ENCODE measurements at places on chromosomes 4 and X. TPM values are rescaled to one million over a fixed set of nuclear protein-coding genes. Genes with fewer than 3 reads are reported as not detected.

Gene DCAF4L1
- total RNA-seq, result 0.07 TPM

- peaks cover 6% of the 10 kb centered on the region for H3K27me3 ChIP-seq
- no peak overlapping the region for H3K4me3 ChIP-seq
- no peak overlapping the region for H3K27ac ChIP-seq
- H3K36me3 ChIP-seq, result no peaks in the 10 kb centered on the region
- DNase-seq, result no peak
Measured at GRCh38 chr4:114393295-114394038, 205.1 kb upstream of the UGT8 start.

DNA sequence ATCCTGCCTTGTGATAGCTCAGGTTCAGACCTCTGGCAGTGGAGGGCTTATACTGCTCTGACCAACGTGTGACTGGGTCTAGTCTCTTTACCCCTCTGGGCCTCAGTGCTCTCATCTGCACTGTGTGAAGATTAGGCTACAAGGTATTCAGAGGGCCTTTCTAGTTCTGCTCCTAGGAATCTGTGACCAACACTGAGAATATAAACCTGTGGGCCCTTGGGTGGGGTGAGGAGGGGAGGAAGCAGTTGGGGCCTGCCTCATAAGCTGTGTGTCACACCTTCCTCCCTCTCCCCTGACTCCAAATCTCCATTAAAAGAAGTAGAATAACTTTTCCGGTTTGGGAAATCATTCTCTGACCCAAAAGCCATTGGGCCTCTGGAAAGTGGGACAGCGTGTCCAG lies 66.3 kb upstream of the MSN start:
- H3K36me3 ChIP-seq, result peaks cover 8% of the 10 kb centered on the region
- H3K27ac ChIP-seq, result peak overlapping the region; percentile 93
- H3K4me1 ChIP-seq, result peaks cover 68% of the 10 kb centered on the region
- DNase-seq, result no peak
- peak overlapping the region; percentile 30 for H3K4me3 ChIP-seq

DNA sequence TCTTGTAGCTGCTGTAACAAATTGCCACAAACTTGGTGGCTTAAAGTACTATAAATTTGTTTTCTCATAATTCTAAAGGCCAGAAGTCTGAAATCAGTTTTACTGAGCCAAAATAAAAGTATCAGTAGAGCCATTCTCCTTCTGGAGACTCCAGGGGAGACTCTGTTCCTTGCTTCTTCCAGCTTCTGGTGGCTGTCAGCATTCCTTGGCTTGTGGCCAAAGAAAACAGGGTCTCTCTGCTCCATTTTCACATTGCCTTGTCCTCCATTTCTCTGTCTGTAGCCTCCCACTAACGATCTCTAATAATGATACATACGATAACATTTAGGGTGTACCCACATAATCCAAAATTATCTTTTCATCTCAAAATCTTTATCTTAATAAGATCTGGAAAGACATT lies 200.4 kb downstream of the MAB21L2 start:
- DNase-seq, result no peak
- H3K4me3 ChIP-seq, result no peak overlapping the region
- no peaks in the 10 kb centered on the region for H3K4me1 ChIP-seq
- H3K27me3 ChIP-seq, result no peaks in the 10 kb centered on the region
- no peak overlapping the region for H3K27ac ChIP-seq
- H3K36me3 ChIP-seq, result peaks cover 6% of the 10 kb centered on the region

- no peak for DNase-seq
- H3K27me3 ChIP-seq, result peaks cover 13% of the 10 kb centered on the region
- H3K4me1 ChIP-seq, result peaks cover 17% of the 10 kb centered on the region
Measured at GRCh38 chrX:11757719-11758399, at the start of gene MSL3. Gene MSL3 (plus strand): TSS chrX:11758237. CDS start chrX:11758264, 27 bp downstream.

DNA sequence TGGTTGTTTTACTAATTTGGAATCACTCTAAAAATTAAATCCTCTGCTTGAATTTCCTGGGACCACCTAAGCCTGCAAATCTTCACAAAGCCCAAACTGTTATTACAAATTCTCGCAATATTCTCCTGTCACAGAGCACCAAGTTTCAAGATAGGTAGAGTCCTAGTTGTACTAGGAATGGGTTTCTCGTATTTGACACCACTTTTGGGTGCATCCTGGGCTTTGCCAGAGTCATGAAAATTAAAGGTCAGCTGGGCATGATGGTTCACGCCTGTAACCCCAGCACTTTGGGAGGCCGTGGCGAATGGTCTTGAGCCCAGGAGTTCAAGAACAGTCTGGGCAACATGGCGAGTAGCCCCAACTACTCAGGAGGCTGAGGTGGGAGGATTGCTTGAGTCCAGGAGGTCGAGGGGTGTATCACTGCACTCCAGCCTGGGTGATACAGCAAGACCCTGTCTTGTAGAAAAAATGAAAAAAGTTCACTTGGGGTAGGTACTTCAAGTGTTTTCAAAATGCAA lies 30.6 kb upstream of the MANBA start:
- H3K27ac ChIP-seq, result no peak overlapping the region
- no peak overlapping the region for H3K4me3 ChIP-seq
- no peaks in the 10 kb centered on the region for H3K27me3 ChIP-seq
- H3K36me3 ChIP-seq, result peaks cover 49% of the 10 kb centered on the region

DNA sequence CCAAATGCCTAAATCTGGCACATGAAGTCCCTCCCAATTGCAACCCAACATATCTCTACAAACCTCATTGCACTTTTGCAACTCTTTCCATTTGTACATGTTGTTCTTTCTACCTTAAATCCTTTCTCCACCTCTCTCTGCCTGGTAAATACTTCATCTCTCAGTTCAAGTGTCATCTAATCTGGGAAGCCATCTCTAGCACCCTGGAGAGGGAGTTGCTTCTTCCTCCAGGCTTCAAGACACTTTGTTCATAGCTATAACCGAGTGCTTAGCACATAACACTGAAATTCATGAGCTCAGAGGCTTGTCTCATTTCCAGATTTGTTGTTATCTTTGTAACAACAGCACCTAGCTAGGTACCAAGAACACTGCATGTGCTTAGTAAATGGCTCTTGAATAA lies 114.8 kb upstream of the NAP1L5 start:
- H3K4me1 ChIP-seq, result no peaks in the 10 kb centered on the region
- H3K36me3 ChIP-seq, result no peaks in the 10 kb centered on the region
- H3K27me3 ChIP-seq, result peaks cover 19% of the 10 kb centered on the region
- no peak overlapping the region for H3K27ac ChIP-seq

GRCh38 chr4:30726090-30726675 lies 6.0 kb downstream of the PCDH7 start:
- H3K36me3 ChIP-seq, result no peaks in the 10 kb centered on the region
- no peaks in the 10 kb centered on the region for H3K4me1 ChIP-seq
- DNase-seq, result no peak
- H3K4me3 ChIP-seq, result no peak overlapping the region

- H3K4me3 ChIP-seq, result no peak overlapping the region
- H3K4me1 ChIP-seq, result no peaks in the 10 kb centered on the region
- H3K36me3 ChIP-seq, result no peaks in the 10 kb centered on the region
- peaks cover 22% of the 10 kb centered on the region for H3K27me3 ChIP-seq
- DNase-seq, result no peak
Measured at GRCh38 chr4:168773388-168774195, 236.5 kb downstream of the CBR4 start.
